ENCODE measurements at places on chromosomes 3 and 15. TPM values are rescaled to one million over a fixed set of nuclear protein-coding genes. Genes with fewer than 3 reads are reported as not detected.

The C2CD4B gene
- 0.44 TPM for total RNA-seq

The CAMKV gene
- total RNA-seq: 0.19 TPM

The CIDEC gene
- not detected for total RNA-seq

The FBXO40 gene
- total RNA-seq: not detected

The GOLGA8H gene
- not detected for total RNA-seq

The MAPK6 gene
- 162 TPM for total RNA-seq

The EPHB3 gene
- 21.2 TPM for total RNA-seq

The P2RY13 gene
- total RNA-seq: 1.2 TPM

DNA sequence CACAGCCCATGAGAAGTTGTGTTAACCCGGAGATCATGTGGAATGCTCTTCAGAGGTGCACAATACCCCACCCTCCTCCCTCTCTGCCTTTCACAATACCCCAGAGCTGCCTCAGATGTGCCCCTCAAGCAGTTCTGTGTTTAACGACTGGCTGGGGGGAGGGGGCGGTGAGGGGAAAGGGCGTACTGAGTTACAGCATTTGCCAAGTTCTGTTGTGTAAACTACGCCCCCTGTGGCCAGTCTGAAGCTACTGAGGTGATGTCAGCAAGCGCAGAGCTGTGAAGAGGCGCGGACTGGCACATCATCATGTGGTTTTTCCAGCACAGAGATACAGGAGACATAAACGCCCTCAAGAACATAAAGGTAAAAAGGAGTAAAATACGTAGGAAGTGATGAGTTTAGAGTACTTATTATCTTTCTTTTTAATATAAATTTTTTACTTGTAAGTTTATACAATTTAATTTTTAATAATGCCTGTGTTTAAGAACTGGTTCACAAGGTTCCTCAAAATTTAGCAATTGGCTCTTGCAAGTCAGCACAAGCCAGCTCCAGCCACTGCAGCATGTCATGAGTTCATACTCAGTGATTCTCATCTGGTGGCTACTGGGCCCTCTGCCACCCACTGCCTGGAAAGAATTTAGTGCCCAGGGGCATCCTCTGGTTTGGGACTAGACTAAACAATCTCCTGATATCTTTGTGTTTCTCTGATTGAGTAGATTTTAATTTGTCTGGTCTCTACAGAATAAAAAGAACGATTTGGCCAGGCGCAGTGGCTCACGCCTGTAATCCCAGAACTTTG lies 1.7 kb downstream of the EPB42 start:
- H3K4me1 ChIP-seq: no peaks in the 10 kb centered on the region
- DNase-seq: no peak
- H3K4me3 ChIP-seq: no peak overlapping the region
- H3K27me3 ChIP-seq: no peaks in the 10 kb centered on the region
- no peak overlapping the region for H3K27ac ChIP-seq
- H3K36me3 ChIP-seq: no peaks in the 10 kb centered on the region

GRCh38 chr3:153291059-153291685 lies 129.1 kb downstream of the RAP2B start:
- no peak for DNase-seq
- H3K36me3 ChIP-seq: no peaks in the 10 kb centered on the region
- H3K27ac ChIP-seq: no peak overlapping the region
- H3K4me3 ChIP-seq: no peak overlapping the region
- no peaks in the 10 kb centered on the region for H3K27me3 ChIP-seq

- H3K27me3 ChIP-seq: no peaks in the 10 kb centered on the region
- no peaks in the 10 kb centered on the region for H3K4me1 ChIP-seq
- no peak overlapping the region for H3K27ac ChIP-seq
- no peak for DNase-seq
- no peak overlapping the region for H3K4me3 ChIP-seq
Observed at GRCh38 chr3:20001932-20002331, 10.1 kb downstream of the PP2D1 start.

DNA sequence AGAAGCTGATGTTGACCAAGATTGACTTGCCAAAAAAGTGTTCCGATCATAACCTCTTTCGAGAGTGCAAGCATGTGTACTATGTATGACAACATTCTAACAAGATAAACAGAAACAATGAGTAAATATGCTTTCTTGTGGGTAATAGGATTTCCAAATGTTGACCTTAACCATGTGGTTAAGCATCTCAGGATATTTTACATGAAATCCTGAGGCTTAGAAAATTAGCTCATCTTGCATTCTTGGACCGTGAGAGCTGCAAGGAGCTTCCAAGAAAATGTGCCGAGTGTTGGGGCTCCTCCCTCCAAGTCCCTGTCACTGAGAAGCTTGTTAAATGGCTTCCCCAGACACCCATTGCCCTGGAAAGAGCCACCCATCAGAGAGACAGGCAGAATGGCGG lies 50.1 kb downstream of the C3orf20 start:
- H3K4me1 ChIP-seq: peaks cover 5% of the 10 kb centered on the region
- H3K36me3 ChIP-seq: no peaks in the 10 kb centered on the region
- H3K27ac ChIP-seq: no peak overlapping the region
- H3K27me3 ChIP-seq: no peaks in the 10 kb centered on the region
- no peak for DNase-seq

- no peak overlapping the region for H3K4me3 ChIP-seq
- peaks cover 3% of the 10 kb centered on the region for H3K4me1 ChIP-seq
- no peak overlapping the region for H3K27ac ChIP-seq
Observed at GRCh38 chr3:30754426-30754825, 140.0 kb downstream of the GADL1 start.

- H3K4me3 ChIP-seq: no peak overlapping the region
- no peaks in the 10 kb centered on the region for H3K4me1 ChIP-seq
- no peak for DNase-seq
- no peak overlapping the region for H3K27ac ChIP-seq
Observed at GRCh38 chr3:147383617-147384016, 22.7 kb downstream of the ZIC4 start.

DNA sequence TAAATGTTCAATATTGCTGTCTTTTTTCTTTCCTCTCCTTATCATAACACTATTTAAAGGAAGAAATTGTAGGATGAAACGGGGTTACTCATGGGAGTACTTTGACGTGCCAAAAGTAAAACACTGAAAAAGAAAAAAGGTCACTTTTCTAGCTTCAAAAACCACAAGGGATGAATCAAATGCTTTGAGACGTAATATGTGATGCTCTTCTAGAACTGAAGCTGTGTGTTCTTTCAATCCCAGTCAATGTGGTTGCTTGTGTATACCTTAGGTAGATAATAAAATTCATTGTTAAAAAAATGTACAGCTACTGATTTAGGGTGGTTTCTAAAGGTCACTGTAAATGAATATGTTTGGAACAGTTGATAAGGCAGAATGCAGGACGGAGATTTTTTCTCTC lies 538.8 kb upstream of the ZNF717 start:
- H3K4me1 ChIP-seq: no peaks in the 10 kb centered on the region
- no peak overlapping the region for H3K4me3 ChIP-seq
- H3K27me3 ChIP-seq: no peaks in the 10 kb centered on the region
- H3K36me3 ChIP-seq: no peaks in the 10 kb centered on the region

GRCh38 chr3:115986555-115987207 lies 363.4 kb downstream of the GAP43 start:
- H3K4me1 ChIP-seq: no peaks in the 10 kb centered on the region
- no peak for DNase-seq
- no peaks in the 10 kb centered on the region for H3K27me3 ChIP-seq
- H3K4me3 ChIP-seq: no peak overlapping the region
- no peaks in the 10 kb centered on the region for H3K36me3 ChIP-seq

DNA sequence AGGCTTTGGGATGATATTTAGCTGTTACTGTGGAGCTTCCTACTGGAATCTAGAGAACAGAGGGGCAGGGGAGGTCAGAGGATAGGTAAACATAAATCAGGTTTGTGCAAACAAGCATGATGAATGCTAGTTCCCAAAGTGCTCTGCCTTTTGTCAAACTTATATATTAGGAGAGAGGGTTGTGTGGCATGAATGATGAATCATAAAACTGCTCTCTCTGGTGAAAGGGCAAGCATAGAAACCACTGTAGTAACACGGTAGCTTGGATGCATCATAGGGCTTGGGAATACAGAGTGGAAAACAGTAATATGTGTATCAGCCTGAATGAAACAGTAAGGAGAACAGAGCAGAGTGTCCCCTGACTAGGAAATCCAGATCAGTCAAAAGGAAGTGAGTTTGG lies 486.7 kb downstream of the IL5RA start:
- no peaks in the 10 kb centered on the region for H3K36me3 ChIP-seq
- no peaks in the 10 kb centered on the region for H3K4me1 ChIP-seq
- DNase-seq: no peak
- H3K27ac ChIP-seq: no peak overlapping the region
- H3K4me3 ChIP-seq: no peak overlapping the region
- H3K27me3 ChIP-seq: no peaks in the 10 kb centered on the region

- DNase-seq: no peak
- no peak overlapping the region for H3K4me3 ChIP-seq
- H3K27ac ChIP-seq: no peak overlapping the region
- no peaks in the 10 kb centered on the region for H3K4me1 ChIP-seq
- no peaks in the 10 kb centered on the region for H3K36me3 ChIP-seq
Observed at GRCh38 chr3:59316688-59317275, 267.0 kb upstream of the CFAP20DC start.

GRCh38 chr3:143286392-143287010 lies 166.9 kb downstream of the CHST2 start:
- no peak overlapping the region for H3K4me3 ChIP-seq
- H3K36me3 ChIP-seq: no peaks in the 10 kb centered on the region
- no peak for DNase-seq
- no peak overlapping the region for H3K27ac ChIP-seq

- no peak overlapping the region for H3K4me3 ChIP-seq
- no peak for DNase-seq
- H3K4me1 ChIP-seq: no peaks in the 10 kb centered on the region
- peaks cover 4% of the 10 kb centered on the region for H3K36me3 ChIP-seq
- H3K27me3 ChIP-seq: no peaks in the 10 kb centered on the region
Observed at GRCh38 chr3:29827756-29828155, 546.9 kb downstream of the RBMS3 start.

GRCh38 chr3:172294223-172294806 lies 153.9 kb downstream of the GHSR start:
- no peaks in the 10 kb centered on the region for H3K4me1 ChIP-seq
- H3K36me3 ChIP-seq: peaks cover 42% of the 10 kb centered on the region
- no peak overlapping the region for H3K4me3 ChIP-seq

- H3K27ac ChIP-seq: peak overlapping the region; percentile 83
- H3K27me3 ChIP-seq: no peaks in the 10 kb centered on the region
- no peak for DNase-seq
Observed at GRCh38 chr3:4750306-4750968, 228.8 kb upstream of the BHLHE40 start.

GRCh38 chr3:72977060-72977808 lies 19.4 kb upstream of the PPP4R2 start:
- peaks cover 22% of the 10 kb centered on the region for H3K4me1 ChIP-seq
- H3K36me3 ChIP-seq: no peaks in the 10 kb centered on the region

GRCh38 chr15:52714968-52715367 lies 35.8 kb upstream of the ATOSA start:
- H3K36me3 ChIP-seq: no peaks in the 10 kb centered on the region
- H3K27ac ChIP-seq: no peak overlapping the region
- peaks cover 6% of the 10 kb centered on the region for H3K4me1 ChIP-seq

DNA sequence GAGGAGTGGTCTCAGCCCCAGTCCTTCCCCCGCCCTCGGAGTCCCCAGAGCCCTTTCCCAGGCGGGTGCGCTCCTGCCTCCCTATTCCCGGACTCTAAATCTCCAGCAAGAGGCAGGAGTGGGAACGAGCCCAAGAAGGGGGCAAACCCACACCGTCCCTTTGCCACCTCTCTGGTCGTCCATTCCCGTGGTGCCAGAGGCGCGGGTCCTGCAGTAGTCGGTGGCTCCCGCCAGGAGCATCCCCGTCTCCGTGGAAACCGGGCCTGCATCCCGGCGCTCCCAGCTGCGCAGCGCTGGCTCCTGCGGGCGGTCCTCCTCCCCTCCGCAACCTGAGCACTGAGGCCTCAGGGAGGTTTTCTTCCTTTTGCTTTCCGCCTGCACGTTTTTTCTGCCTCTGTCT lies 44.8 kb downstream of the LHFPL4 start:
- no peak for DNase-seq
- H3K27me3 ChIP-seq: peaks cover 8% of the 10 kb centered on the region
- H3K36me3 ChIP-seq: no peaks in the 10 kb centered on the region
- H3K4me3 ChIP-seq: no peak overlapping the region
- no peaks in the 10 kb centered on the region for H3K4me1 ChIP-seq

DNA sequence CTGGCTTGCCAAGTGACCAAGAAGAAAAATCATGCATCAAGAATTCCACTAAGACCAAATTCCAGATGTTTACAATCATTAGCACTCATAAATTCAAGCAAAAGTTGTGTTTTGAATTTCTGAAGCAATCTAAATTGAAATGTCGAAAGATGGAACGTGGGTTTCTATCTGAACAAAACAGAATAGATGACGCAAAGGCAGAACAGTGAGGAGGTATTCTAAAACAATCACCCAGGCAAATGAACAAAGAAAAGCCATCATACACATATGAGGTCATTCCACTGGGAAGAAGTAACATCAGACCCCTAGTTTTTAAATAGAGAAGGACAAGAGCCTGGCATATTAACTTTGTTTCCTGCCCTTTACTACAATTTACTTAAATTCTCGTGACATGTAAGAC lies 58.0 kb downstream of the MCF2L2 start:
- no peak for DNase-seq
- no peaks in the 10 kb centered on the region for H3K27me3 ChIP-seq
- peak overlapping the region; percentile 86 for H3K27ac ChIP-seq
- H3K4me1 ChIP-seq: peaks cover 27% of the 10 kb centered on the region

GRCh38 chr3:120160050-120160449 lies 65.8 kb upstream of the GSK3B start:
- peaks cover 21% of the 10 kb centered on the region for H3K4me1 ChIP-seq
- H3K27ac ChIP-seq: peak overlapping the region; percentile 55
- H3K27me3 ChIP-seq: no peaks in the 10 kb centered on the region
- peak; percentile 4 for DNase-seq
- H3K4me3 ChIP-seq: no peak overlapping the region

GRCh38 chr3:183854318-183855035 lies 29.1 kb upstream of the MAP6D1 start:
- no peak overlapping the region for H3K4me3 ChIP-seq
- H3K36me3 ChIP-seq: peaks cover 93% of the 10 kb centered on the region
- no peaks in the 10 kb centered on the region for H3K4me1 ChIP-seq
- no peaks in the 10 kb centered on the region for H3K27me3 ChIP-seq

DNA sequence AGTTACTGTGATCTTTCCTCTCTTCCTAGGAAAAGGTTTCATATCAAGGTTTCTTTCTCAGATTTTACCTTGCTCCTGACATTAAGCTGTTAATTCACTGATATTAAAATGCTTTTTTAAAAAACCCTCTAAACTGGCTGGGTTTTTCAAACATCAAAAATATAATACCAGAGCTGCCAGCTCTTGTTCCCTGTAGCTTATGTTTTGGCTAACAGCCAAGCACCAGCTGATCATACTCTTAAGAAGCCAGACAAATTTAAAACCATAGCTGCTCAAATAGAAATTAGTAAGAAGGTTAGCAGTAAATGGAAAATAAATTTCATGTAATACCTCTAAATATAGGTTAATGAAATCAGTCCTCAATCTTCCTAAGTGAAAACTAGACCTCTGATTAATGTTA lies 657.5 kb downstream of the GRM7 start:
- no peaks in the 10 kb centered on the region for H3K27me3 ChIP-seq
- H3K36me3 ChIP-seq: no peaks in the 10 kb centered on the region
- H3K4me1 ChIP-seq: peaks cover 8% of the 10 kb centered on the region
- no peak for DNase-seq
- no peak overlapping the region for H3K27ac ChIP-seq
- H3K4me3 ChIP-seq: no peak overlapping the region

- H3K36me3 ChIP-seq: no peaks in the 10 kb centered on the region
- no peak overlapping the region for H3K27ac ChIP-seq
- DNase-seq: no peak
- H3K4me1 ChIP-seq: no peaks in the 10 kb centered on the region
- no peak overlapping the region for H3K4me3 ChIP-seq
Observed at GRCh38 chr3:63450634-63451363, 172.7 kb downstream of the SYNPR start.

- no peak overlapping the region for H3K27ac ChIP-seq
- no peak overlapping the region for H3K4me3 ChIP-seq
- no peak for DNase-seq
- H3K36me3 ChIP-seq: no peaks in the 10 kb centered on the region
Observed at GRCh38 chr15:68209735-68210408, 4.7 kb upstream of the CALML4 start.

Data from esophagus squamous epithelium (tissue), 5 donors.